ENCODE measurements at places on chromosomes 12 and 14. TPM values are rescaled to one million over a fixed set of nuclear protein-coding genes. Genes with fewer than 3 reads are reported as not detected.

GRCh38 chr12:54641554-54641953, 6.6 kb downstream of the DCD start:
- no peak for DNase-seq

DNA sequence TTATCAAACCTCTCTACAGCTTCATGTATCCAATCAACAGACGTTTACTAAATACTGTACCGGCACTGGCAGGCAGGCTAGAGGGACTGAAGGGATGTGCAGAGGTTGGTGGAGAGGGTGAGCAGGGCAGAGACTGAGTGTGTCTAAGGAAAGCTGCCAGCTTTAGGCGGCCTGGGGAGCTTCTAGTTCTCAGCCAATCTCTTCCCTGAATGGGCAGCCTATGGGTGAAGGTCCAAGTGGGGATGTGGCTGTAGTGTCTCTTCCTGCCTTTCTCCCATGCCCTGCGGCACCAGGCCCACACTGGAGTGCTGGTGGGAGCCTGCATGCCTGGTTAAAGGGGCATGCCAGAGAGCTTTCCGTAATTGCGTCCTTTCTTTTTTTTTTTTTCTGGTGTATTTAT, 239.8 kb downstream of the CACNA1C start:
- no peak for DNase-seq

RPGRIP1 gene
- total RNA-seq: not detected

CIROP gene
- total RNA-seq: not detected

HCAR2 gene
- not detected for total RNA-seq

Data from fibroblast of the aortic adventitia (primary cell).